Omental fat pad (tissue), 4 donors: ENCODE measurements at places on chromosomes 4 and X. TPM values are rescaled to one million over a fixed set of nuclear protein-coding genes. Genes with fewer than 3 reads are reported as not detected.

The GRIA2 gene
- not detected for total RNA-seq

DNA sequence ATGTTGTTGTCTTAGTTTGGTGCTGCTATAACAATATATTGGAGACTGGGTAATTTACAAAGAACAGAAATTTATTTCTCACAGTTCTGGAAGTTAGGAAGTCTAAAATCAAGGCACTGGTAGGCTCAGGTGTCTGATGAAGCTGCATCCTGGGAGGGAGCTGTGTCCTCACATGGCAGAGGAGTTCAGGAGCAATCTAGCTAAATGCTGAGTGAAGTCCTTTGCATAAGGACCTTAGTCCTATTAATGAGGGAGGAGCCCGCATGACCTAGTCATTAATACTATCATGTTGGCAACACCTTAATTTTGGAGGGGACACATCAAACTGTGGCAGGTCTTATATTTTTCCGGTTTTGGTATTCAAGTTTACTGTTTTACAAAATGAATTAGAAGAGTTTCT lies 36.0 kb upstream of the NSUN7 start:
- no peak for DNase-seq

DNA sequence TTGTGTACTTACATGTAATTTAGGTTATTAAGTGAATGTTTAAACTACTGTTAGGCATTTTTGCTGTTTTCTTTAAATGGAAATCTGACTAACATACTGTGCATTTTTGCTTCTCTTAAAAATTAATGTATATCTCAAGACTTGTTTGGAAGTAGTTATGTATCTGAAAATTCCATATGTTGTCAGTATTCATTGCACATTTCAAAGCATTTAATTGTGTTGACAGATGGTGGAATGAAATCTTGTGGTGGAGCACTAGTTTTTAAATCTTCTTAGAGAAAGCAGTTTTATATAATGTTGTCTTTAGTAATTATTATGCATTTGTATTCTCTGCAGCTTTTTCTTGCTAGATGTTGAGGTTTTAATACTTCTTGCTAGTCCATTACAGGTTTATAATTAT lies 71.5 kb upstream of the MSANTD1 start:
- DNase-seq: no peak

DNA sequence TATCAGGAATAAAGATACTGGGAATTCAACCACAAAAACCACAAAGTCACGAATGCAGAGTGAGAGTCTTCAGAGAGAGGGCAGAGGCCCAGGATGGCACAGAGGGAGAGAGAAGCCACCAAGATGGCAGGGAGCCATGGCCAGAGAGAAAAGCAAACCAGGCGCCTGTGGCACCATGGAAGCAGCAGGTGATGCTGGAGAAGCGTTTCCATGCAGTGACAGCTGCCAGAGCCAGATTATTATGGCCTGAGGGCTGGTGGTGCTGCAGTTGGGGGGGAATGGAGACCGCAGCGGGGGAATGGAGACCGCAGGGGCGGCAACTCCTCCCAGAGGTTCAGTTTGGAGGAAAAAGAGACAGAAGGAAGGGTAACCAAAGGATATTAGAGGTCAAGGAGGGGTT lies 5.8 kb downstream of the TAFAZZIN start:
- DNase-seq: no peak

The NOX1 gene
- total RNA-seq: not detected
